ENCODE measurements at places on chromosomes 6 and 20. TPM values are rescaled to one million over a fixed set of nuclear protein-coding genes. Genes with fewer than 3 reads are reported as not detected.

MUCL3 gene
- not detected for total RNA-seq

GRCh38 chr6:56643379-56644089 is 845 bp upstream of the DST start:
- H3K4me3 ChIP-seq = no peak overlapping the region
- H3K27me3 ChIP-seq = peaks cover 3% of the 10 kb centered on the region
- H3K36me3 ChIP-seq = no peaks in the 10 kb centered on the region
- no peak overlapping the region for H3K27ac ChIP-seq
- no peaks in the 10 kb centered on the region for H3K4me1 ChIP-seq
- no peak for DNase-seq

DNA sequence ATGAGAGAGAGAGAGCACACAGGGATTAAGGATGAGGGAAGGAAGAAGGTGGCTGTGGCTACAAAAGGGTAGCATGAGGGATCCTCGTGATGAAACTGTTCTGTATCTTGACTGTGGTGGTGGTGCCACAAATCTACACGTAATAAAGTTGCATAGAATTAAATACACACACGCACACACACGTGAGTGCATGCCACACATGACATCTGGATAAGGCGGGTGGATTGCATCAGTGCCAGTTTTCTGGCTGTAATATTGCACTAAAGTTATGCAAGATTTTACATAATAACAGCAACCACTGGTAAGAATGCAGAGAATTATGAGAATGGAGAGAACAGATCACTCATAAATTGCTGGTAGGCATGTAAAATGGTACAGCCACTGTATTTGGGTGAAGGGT is 16.9 kb upstream of the STK35 start:
- no peak for DNase-seq
- H3K4me1 ChIP-seq = no peaks in the 10 kb centered on the region
- H3K4me3 ChIP-seq = no peak overlapping the region
- H3K27me3 ChIP-seq = peaks cover 41% of the 10 kb centered on the region
- H3K27ac ChIP-seq = no peak overlapping the region
- H3K36me3 ChIP-seq = no peaks in the 10 kb centered on the region

CST2 gene
- total RNA-seq = not detected

- no peaks in the 10 kb centered on the region for H3K36me3 ChIP-seq
- H3K27ac ChIP-seq = no peak overlapping the region
- H3K4me3 ChIP-seq = no peak overlapping the region
- DNase-seq = no peak
These were observed 32.0 kb upstream of the TFAP2D start for GRCh38 chr6:50681213-50681824.

- no peaks in the 10 kb centered on the region for H3K36me3 ChIP-seq
- peaks cover 80% of the 10 kb centered on the region for H3K27me3 ChIP-seq
- H3K4me1 ChIP-seq = peaks cover 2% of the 10 kb centered on the region
- no peak overlapping the region for H3K27ac ChIP-seq
- no peak for DNase-seq
- no peak overlapping the region for H3K4me3 ChIP-seq
These were observed 8.4 kb downstream of the VSX1 start for GRCh38 chr20:25073544-25073943.

GRCh38 chr20:56422076-56422823 is 10.2 kb downstream of the CASS4 start:
- no peak for DNase-seq
- no peaks in the 10 kb centered on the region for H3K27me3 ChIP-seq
- peak overlapping the region; percentile 70 for H3K27ac ChIP-seq
- no peak overlapping the region for H3K4me3 ChIP-seq
- peaks cover 33% of the 10 kb centered on the region for H3K36me3 ChIP-seq

GRCh38 chr6:25749837-25750236 is 4.7 kb upstream of the SLC17A4 start:
- H3K36me3 ChIP-seq = no peaks in the 10 kb centered on the region
- no peak for DNase-seq
- no peaks in the 10 kb centered on the region for H3K4me1 ChIP-seq
- no peak overlapping the region for H3K27ac ChIP-seq

DNA sequence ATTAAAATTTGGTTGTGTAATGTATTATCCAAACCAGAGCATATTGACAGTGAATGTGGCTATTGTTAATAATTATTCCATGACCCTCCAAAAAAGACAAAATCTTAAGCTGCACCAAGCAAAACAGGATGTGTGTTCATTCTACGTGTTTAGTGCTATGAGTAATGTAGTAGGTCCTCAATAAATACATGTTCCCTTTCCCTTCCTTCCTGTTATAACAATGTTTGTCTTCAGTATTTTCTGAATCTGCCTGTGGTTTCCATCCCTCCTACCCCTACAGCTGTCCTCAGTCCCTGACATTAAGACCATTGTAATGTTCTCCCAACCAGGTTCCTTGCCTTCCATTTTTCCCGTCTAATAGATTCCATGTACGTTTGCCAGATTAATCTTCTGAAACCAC is 163.8 kb downstream of the AIG1 start:
- no peak overlapping the region for H3K4me3 ChIP-seq
- no peaks in the 10 kb centered on the region for H3K4me1 ChIP-seq
- H3K27ac ChIP-seq = no peak overlapping the region
- no peaks in the 10 kb centered on the region for H3K36me3 ChIP-seq
- DNase-seq = no peak

- no peak for DNase-seq
- no peaks in the 10 kb centered on the region for H3K27me3 ChIP-seq
- H3K4me1 ChIP-seq = no peaks in the 10 kb centered on the region
- H3K4me3 ChIP-seq = no peak overlapping the region
- H3K36me3 ChIP-seq = no peaks in the 10 kb centered on the region
These were observed 382.7 kb downstream of the THBS2 start for GRCh38 chr6:168870982-168871381.

LST1 gene
- 109 TPM for total RNA-seq

- H3K27me3 ChIP-seq = no peaks in the 10 kb centered on the region
- H3K36me3 ChIP-seq = peaks cover 32% of the 10 kb centered on the region
- H3K4me1 ChIP-seq = peaks cover 61% of the 10 kb centered on the region
- DNase-seq = no peak
- H3K4me3 ChIP-seq = no peak overlapping the region
- peak overlapping the region; percentile 87 for H3K27ac ChIP-seq
These were observed 277.6 kb upstream of the PRDM1 start for GRCh38 chr6:105808571-105808970.

GRCh38 chr20:2742431-2742830 is 49.9 kb downstream of the EBF4 start:
- H3K27ac ChIP-seq = no peak overlapping the region
- H3K4me1 ChIP-seq = peaks cover 32% of the 10 kb centered on the region
- H3K27me3 ChIP-seq = peaks cover 10% of the 10 kb centered on the region
- no peak for DNase-seq

GRCh38 chr20:50085481-50086365 is 27.2 kb downstream of the UBE2V1 start:
- peak overlapping the region; percentile 81 for H3K27ac ChIP-seq
- H3K36me3 ChIP-seq = peaks cover 21% of the 10 kb centered on the region
- H3K27me3 ChIP-seq = no peaks in the 10 kb centered on the region

DNA sequence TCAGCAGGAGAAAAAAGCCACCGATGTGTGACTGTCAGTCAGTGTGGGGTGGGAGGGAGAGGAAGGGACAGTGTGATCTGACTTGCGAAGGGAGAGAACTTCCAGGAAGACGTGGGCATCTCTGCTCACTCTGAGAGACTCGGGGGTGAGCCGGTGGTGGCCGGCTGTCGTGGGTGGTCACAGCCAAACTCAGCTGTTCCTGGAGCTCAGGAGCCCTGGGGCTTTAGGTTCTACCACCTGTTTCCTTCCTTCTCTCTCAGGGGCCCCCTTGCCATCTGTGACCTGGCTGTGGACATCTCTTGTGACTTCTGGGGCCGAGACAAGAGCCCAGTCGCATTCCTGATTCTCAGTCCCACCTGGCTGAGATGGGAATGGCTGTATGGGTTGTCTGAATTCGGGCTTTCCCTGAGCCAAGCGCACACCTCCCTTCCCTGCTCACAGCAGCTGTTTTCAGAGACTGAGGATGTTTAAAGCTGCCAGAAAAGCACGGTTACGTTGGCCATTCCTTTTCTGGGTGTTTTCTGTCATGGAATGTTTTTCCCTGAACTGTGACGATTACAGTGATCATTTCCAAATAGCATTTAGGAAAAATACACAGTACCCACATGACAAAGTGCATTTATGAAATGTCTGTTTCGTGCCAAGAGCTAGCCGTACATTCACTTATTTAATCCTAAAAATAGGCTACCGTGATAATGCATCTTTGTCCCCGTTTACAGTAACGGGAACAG is 36.5 kb downstream of the SYNJ2 start:
- no peak overlapping the region for H3K27ac ChIP-seq
- H3K36me3 ChIP-seq = peaks cover 12% of the 10 kb centered on the region
- no peaks in the 10 kb centered on the region for H3K27me3 ChIP-seq
- DNase-seq = no peak
- H3K4me1 ChIP-seq = peaks cover 21% of the 10 kb centered on the region
- no peak overlapping the region for H3K4me3 ChIP-seq

DNA sequence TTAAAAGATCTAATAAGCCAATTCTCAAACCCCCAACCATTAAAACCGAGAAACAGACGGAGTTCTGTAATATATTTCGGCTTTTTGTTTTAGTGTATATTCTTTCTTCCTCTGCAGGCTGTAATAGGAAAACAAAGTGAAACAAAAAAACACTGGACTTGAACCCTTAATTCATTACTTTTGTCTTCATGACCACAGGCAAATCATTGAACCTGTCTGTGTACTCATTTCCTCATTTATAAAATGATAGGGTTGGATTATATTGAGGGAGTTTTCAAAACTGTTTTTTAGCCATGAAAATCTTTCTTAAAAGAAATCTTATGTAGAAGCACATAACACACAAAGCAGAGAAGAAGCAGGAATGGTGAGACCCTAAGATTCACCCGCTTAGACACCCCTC is 278.8 kb downstream of the CD83 start:
- H3K4me1 ChIP-seq = no peaks in the 10 kb centered on the region
- H3K27me3 ChIP-seq = peaks cover 3% of the 10 kb centered on the region
- no peak overlapping the region for H3K4me3 ChIP-seq
- peaks cover 1% of the 10 kb centered on the region for H3K36me3 ChIP-seq

- no peak overlapping the region for H3K27ac ChIP-seq
- H3K36me3 ChIP-seq = no peaks in the 10 kb centered on the region
- H3K4me1 ChIP-seq = no peaks in the 10 kb centered on the region
- H3K4me3 ChIP-seq = no peak overlapping the region
These were observed 49.1 kb downstream of the DAAM2 start for GRCh38 chr6:39841291-39841690.

DNA sequence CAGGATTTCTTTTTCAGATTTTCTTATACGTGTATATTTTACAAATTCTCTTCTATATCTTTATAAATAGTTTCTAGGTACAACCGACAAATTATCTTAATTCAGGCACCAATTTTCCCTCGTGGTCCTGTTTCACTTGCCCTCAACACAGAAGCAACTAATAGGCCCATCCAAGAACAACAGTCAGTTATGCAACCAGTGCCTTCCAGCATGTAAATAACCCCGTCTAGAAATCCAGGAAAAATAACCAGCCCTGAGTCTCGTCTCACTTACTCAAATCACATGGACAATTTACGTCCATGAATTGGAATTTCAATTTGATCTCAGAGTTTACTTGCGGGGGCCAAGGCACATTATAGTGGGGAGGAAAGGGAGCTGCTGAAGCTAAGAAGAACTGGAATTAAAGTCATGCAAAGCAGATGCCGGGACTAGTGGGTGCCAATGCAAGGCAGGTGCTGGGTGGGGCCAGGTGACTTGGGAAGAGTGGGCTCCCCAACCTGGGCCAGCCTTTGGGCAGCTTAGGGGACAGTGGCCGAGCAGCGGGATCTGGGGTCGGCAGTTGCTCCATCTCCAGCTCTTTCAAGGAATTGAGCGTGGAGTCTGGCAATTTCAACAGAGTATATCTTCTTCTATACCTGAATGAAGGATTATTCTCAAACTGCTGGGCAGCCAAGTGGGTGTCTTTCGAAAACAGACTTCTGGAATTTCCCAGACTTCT is 121.7 kb downstream of the EDN3 start:
- no peak overlapping the region for H3K27ac ChIP-seq
- H3K4me1 ChIP-seq = no peaks in the 10 kb centered on the region
- peaks cover 18% of the 10 kb centered on the region for H3K27me3 ChIP-seq
- H3K36me3 ChIP-seq = no peaks in the 10 kb centered on the region
- DNase-seq = no peak
- H3K4me3 ChIP-seq = no peak overlapping the region

- no peak for DNase-seq
- no peaks in the 10 kb centered on the region for H3K27me3 ChIP-seq
- H3K4me3 ChIP-seq = no peak overlapping the region
These were observed 625 bp upstream of the ECHDC1 start for GRCh38 chr6:127343809-127344659.

SIRPG gene
- total RNA-seq = 93.8 TPM

AP5S1 gene
- 15.5 TPM for total RNA-seq

- H3K27ac ChIP-seq = peak overlapping the region; percentile 91
- DNase-seq = no peak
- peak overlapping the region; percentile 59 for H3K4me3 ChIP-seq
- H3K27me3 ChIP-seq = no peaks in the 10 kb centered on the region
These were observed 6.4 kb upstream of the SDC4 start for GRCh38 chr20:45354423-45355208.

ACSS2 gene
- total RNA-seq = 8.9 TPM

GRCh38 chr6:20404641-20405032 is 3.0 kb downstream of the E2F3 start:
- H3K27ac ChIP-seq = peak overlapping the region; percentile 93
- peak overlapping the region; percentile 92 for H3K4me3 ChIP-seq
- no peaks in the 10 kb centered on the region for H3K27me3 ChIP-seq
- H3K4me1 ChIP-seq = peaks cover 62% of the 10 kb centered on the region

TRAM2 gene
- 2.8 TPM for total RNA-seq

GRCh38 chr6:142631517-142632385 is 313.2 kb downstream of the HIVEP2 start:
- no peak overlapping the region for H3K27ac ChIP-seq
- no peaks in the 10 kb centered on the region for H3K36me3 ChIP-seq

DNA sequence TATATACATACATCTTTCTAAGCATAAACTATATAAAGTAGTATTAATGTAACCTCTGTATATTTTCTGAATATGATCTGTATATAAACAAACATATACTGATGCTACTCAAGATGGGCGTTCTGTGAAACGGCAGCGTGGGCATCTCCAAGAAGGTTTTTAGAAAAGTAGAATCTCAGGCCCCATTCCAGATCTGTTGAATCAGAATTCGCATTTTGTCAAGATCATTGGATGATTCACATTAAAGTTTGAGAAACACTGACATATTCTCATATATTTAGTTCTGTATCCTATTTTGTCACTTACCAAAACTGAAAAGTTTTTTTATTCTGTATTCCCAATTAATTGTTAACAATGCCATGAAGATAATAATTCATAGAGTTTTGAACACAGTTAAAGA is 5.5 kb downstream of the C6orf141 start:
- no peak overlapping the region for H3K4me3 ChIP-seq
- DNase-seq = no peak
- no peaks in the 10 kb centered on the region for H3K36me3 ChIP-seq
- peaks cover 10% of the 10 kb centered on the region for H3K4me1 ChIP-seq
